ENCODE measurements at places on chromosomes 5 and 9.
A peak's percentile ranks its signal among the peaks of the same experiment; 100 is the strongest.

DNA sequence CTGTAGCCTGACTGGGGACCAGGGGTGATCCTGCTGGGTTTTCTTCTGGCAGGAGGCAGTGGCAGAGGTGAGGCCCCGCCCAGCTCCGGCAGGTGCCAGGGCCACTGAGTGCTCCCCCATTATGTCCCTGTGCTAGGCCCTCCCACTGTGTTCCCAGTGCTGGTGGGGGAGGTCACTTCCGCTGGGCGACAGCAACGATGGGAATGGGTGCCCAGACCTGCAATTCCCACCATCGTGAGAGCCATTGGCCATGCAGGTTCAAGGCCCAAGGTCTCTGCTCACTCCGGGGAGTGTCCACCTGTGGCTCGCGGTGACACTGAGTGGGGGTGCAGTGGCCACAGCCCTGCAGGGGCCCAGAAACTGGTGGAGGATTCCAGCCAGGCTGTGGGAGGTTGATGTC lies 98.6 kb downstream of the RXRA start:
- DNase-seq: no peak

GRCh38 chr9:122562134-122562760 lies 9.3 kb downstream of the OR1N2 start:
- DNase-seq: no peak

DNA sequence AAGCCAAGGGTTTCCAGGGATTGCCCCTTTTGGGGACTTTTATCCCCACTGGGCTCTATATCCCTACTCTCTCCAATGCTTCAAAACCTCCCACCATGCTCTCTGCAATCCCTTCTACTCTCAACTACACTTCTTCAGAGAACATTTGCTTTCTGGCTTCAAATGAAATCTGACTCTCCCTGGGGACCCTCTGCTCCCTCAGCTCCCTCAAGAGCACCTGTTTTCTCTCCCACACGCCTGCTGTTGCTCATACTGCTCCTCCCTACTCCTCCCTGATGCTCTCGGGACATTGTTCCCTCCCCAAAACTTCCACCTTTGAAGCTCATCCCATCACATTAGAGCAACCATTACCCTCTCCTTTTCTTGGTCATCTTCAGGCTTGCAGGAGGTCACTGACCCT lies 344.9 kb downstream of the CDK5RAP2 start:
- DNase-seq: no peak

GRCh38 chr9:127557466-127557869 lies 54.6 kb upstream of the STXBP1 start:
- DNase-seq: no peak

- DNase-seq: no peak
These were observed 782.3 kb downstream of the BRINP1 start for GRCh38 chr9:118586978-118587377.

- peak; percentile 5 for DNase-seq
These were observed 26.8 kb upstream of the ANKRD33B start for GRCh38 chr5:10536931-10537579.

DNA sequence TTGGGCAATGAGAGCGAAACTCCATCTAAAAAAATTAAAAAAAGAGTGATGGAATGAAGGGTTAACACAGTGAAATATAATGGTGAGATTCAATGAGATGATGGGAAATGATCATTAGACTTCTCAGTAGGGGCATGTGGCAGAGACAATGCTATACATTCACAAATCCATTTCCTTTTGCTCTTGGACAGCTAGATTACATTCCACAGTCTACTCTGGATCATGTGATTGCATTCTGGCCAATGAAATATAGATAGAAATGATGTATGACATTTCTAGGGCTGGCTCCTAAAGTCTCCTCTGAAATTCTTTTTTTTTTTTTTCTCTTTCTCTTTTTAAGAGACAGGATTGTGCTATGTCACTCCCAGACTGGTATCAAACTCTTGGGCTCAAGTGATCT lies 3.8 kb upstream of the GALT start:
- DNase-seq: no peak

GRCh38 chr9:91208837-91209236 lies 152.9 kb downstream of the AUH start:
- DNase-seq: no peak

DNA sequence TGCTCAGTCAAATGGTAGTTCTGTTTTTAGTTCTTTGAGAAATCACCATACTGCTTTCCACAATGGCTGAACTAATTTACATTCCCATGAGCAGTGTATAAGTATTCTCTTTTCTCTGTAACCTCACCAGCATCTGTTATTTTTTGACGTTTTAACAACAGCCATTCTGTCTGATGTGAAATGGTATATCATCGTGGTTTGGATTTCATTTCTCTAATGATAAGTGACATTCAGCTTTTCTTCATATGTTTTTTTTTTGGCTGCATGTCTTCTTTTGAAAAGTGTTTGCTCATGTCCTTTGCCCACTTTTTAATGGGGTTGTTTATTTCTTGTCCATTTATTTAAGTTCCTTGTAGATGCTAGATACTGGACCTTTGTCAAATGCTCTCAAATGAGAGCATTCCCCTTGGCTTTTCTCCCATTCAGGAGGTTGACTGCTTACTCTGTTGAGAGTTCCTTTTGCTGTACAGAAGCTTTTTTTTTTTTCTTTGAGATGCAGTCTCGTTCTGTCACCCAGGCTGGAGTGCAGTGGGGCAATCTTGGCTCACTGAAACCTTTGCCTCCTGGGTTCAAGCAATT lies 58.7 kb upstream of the RGMB start:
- DNase-seq: no peak

- DNase-seq: no peak
These were observed 75.3 kb downstream of the MACROH2A1 start for GRCh38 chr5:135323701-135324132.

DNA sequence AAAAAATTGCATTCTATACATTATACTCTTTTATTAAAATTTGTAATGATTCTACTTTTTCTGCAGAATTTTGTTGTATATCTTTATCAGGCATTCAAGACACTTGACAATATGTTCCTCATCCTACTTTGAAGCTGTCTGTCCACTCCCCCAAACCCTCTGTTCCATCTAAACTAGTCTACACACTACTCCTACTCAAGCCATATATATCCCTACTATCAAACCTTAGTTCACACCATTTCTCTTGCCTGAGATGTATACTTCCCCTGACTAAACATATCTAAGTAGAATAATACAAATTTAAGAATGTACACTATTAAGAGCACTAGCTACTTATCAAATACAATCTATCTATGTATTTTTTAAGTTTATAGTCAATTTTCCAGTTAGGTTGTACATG lies 107.1 kb upstream of the FTMT start:
- no peak for DNase-seq

GRCh38 chr5:73387601-73388305 lies 60.8 kb downstream of the FOXD1 start:
- peak; percentile 48 for DNase-seq

DNA sequence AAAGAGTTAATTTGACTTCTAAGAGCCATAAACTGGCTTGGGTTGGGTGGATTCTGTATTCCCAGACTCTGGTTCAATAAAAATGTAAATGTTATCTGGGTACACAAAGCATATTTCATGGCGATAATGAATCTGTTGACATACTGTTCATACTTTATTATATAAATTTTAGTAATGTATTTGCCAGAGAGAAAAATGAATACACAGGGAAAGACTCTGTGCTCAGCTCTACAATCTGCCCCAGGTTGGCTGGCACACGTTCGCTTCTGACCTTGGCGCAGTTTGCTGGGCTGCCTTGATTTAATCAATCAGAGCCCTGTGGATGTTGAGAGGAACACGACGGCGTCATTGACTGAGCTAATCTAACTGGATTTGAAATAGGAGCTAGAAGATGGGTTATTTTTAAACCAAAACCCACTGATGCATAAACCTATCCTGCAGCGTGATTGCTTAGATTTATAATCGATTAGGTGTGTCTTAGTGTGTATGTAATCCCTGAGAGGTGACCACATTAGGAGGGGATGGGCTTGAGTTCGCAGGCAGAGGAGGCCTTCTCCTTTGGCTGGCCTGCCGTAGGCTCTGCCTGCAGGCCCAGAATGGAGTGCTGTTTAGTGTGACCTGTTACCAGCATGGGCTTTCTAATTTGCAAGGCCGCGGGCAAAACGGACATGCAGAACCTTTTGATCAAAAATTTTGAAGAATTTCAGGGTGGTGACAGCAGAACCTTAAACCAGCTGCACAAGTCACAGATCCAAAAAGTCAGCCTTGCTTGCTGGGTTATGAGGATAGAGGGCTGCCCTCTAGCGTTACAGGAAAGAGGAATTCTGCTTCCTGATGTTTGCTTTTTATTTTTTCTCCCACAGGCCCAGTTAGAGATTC lies 3.9 kb upstream of the ADCY2 start:
- peak; percentile 46 for DNase-seq

DNA sequence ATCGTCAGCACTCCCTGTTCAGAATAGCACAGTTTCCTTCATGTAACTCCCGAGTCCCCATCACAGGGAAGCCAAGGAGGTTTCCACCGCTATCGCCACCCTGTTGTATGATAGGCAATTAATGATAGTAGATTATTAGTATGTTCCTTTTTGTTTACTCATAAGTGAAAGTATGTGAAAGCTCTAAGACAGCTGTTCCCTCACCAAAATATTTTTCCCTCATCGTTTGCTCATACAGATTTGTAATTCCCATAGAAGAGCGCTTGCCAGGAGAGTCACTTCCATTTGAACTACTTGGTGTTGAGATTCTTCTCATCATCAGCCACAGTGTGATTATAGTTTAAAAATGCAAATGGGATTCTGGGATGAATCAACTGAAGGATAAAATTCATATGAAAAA lies 140.9 kb downstream of the PAM start:
- DNase-seq: no peak

GRCh38 chr9:104934691-104935500 lies 6.9 kb upstream of the ABCA1 start:
- no peak for DNase-seq

DNA sequence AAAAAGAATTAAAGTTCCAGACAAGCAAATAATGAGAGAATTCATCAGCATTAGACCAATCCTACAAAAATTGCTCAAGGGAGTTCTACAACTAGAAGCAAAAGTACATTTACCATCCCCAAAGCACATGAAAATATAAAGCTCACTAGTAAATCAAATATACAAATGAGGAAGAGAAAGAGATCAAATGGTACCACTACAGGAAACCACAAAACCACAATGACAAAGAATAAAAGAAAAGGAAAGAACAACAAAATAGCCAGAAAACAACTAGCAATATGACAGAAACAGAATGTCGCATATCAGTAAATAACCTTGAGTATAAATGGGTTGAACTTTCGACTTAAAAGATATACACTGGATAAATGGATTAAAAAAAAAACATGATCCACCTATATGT lies 739.0 kb downstream of the DTWD2 start:
- no peak for DNase-seq

DNA sequence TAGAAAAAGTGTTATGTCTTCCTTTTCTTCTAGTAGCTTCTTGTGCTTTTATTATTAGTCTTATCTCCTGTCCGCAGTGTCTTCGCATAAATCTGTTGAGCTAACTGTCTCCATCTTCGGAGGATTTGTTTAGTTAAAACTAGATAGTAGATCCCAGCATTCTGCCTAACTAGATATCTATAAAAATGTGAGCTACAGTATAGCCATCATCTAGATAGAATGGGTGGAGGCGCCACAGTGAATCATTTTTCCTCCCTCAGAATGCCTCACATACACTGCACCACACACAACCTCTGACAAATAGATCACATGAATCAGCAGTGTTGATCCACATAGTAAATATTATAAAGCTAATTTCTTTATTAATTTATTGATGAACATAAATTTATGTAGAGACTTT lies 220.3 kb upstream of the GAS1 start:
- DNase-seq: no peak

- no peak for DNase-seq
These were observed 243.0 kb downstream of the ICE1 start for GRCh38 chr5:5665225-5666075.

DNA sequence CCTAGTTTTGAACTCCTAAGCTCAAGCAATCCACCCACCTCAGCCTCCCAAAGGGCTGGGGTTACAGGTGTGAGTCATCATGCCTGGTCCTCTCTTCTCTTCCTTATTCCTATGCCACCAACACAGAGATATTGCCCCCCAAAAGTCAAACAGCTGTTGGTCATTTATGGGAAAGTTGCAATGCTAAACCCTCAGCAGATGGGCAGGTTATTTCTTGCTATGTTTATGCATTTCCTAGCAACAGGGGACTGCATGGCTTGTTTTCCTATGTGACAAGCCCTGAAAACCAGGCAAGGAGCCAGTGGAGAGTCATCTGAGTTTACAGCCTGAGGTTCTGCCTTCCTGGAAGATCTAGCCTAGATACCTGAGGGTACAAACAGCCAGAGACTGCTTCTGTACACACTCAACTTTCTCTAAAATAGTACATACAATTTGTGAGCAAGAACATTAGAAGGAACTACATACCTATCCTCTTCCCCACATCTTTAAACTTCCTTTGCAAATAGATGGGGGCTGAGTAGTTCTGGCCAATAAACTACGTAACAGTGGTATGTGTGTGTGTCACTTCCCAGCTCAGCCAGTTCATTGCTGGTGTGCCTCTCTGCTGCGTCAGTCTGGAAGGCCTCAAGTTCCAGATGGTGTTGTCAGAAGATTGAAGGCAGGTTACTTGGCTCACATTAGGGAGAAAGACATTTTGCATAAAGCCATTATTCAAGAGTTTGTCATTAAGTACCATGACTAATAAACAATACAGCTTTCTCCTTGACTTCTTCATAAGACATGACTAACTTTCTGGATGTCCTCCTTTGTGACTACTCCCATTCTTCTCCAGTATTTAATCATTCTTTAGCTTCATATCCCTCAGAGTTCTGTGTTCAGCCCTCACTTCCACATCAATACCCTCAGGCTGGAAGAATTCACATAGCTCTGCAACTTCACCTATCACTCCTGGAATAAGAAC lies 65.3 kb downstream of the CSNK1A1 start:
- no peak for DNase-seq

DNA sequence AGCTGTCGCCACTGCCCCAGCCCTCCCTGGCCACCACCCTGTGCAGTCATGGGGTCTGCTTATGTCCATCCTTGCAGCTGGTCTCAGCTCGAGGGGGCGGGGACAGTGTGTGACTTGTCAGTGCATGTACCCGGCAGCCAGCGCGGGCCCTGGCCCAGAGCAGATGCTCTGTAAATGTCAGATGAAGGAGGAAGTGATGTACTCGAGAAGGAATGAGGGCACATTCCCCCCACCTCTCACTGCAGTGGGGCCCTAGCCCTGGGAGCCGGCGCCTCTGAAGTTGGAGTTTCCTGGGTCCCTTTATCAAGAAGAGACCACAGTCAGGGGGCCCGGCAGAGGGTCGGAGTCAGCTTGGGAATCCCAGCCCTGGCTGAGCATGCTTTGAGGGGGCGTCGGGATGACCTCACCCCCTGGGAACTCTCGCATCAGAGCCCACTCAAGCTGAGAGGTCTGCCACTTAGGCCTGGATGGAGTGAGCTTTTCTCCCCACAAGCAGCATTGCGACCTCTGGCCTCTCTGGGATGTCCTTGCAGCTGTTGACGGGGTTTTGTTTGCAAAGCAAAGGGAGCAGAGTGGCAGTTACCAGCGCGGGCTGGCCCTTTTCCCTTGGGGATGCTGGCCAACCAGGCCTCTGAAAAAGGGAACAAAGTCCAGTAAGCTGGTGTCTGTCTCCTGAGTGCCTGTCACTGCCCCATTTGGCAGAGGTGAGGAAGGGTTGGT lies 19.0 kb downstream of the NEURL1B start:
- peak; percentile 74 for DNase-seq
